ENCODE measurements at places on chromosomes 16 and 17.

- no peak for DNase-seq
Measured at GRCh38 chr16:57104706-57105105, 12.3 kb downstream of the CPNE2 start.

DNA sequence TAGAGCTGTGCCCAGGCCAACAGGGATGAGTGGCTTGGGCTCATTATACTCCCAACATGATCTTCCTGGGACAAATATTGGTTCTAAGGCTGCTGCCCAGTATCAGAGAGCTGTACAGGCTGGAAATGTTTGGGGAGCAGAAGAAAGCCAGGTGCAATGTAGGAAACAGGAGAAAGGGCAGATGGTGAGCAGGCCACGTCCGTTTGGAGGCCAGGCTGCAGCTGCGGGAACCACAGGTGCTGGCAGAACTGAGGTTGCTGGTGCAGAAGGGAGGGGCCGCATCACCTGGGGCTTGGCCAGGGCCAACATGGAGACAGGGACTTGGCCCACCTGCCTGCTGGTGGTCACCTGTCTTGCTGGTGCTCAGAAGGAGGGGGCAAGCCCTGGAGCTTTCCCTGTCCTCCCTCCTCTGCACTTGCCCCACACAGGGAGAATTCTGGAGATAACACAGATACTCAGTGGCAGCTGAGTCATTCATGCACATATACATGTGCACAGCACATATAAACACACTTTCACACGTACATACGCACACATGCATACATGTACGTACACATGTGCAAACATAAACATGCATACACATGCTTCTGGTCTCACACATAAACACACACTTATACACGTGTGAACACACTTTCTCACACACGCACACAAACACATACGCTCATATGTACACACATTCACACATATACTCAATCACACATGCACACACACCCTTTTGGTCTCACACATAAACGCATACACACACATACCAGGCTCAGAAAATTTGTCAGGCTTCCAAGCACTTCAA lies 67.7 kb downstream of the WSCD1 start:
- no peak for DNase-seq

DNA sequence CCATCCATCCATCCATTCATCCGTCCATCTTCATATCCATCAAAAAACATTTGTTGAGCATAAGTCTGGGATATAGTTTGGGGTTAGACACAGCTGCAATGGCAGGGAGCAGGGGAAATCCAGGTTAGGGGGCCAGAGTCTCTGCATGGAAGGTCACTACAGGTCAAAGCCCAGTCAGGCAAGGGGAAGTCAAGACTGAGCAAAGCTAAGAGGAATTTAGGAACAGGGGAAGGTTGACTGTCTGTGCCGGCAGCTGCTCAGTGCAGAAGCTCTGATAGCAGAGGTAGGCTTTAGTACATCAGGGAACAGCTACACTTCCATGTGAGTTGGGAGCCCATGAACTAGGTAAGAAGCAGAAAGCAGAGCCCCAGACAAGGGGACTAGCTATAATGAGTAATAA lies 68.1 kb downstream of the IRF8 start:
- DNase-seq = no peak

DNA sequence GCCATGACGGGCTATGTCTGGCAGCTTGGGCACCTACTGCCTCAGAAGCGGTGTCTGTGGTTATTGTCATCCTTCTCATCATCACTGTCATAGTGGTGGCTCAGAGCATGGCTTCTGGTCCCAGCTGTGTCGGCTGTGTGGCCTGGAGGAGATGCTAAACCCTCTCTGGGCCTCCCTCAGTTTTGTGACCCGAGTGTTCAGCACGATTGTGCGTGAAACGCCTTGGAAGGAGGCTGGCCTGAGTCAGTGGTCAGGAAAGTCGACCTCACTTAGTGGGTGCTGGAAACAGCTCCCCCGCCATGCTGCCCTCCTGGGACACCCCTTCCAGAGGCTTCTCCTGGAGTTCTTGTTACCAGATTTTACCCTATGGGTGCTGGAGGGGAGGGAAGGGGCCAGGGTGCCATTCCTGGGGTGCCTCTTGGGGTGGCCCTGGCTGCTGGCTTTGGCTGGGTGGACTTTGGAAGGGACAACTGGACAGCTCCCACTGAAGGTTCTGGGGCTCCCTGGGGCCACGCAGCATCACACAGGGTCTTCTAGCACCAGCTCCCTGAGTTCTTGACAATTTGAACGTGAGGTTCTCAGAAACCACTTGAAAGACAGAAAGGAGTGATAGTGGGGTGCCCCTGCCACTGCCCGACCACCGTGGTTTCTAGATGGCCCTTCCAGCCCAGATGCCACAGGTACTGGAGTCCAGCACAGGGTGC lies 226.5 kb upstream of the GSE1 start:
- no peak for DNase-seq

DNA sequence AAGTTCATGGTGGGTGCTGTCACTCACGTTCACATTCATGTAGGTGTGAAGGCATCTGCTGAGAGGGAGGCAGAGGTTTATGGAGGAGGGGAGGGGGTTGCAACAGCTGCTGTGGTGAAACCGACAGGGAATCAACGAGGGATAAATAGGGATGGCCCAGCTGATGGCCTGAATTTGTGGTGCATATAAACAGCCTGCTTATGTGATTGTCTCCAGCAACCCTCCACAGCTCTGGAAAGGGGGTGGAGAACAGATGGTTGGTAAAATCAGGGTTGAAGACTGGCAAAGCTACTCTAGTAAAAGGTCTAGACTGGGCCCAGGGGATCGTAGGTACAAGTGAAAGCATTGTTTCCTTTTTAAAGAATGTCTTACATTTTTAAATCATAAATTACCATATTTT lies 53.7 kb downstream of the IQCK start:
- no peak for DNase-seq

- no peak for DNase-seq
Measured at GRCh38 chr16:4347010-4347409, 4.1 kb downstream of the PAM16 start.

DNA sequence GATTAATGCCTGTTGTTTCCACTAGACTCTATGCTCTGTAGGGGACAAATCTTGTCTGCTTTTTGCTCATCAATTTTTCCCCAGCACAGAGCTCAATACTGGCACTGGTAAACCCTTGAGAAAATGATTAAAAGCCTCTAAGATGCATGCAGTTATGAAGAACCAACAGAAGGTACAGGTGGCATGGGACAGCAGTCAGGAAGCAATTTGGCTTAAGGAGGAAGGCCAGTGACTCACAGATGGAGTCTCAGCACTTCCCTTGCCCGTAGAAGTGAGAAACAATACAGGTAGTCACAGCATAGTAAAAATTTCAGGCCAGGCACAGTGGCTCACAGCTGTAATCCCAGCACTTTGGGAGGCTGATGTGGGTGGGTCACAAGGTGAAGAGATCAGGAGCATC lies 504.7 kb upstream of the RBFOX1 start:
- no peak for DNase-seq

DNA sequence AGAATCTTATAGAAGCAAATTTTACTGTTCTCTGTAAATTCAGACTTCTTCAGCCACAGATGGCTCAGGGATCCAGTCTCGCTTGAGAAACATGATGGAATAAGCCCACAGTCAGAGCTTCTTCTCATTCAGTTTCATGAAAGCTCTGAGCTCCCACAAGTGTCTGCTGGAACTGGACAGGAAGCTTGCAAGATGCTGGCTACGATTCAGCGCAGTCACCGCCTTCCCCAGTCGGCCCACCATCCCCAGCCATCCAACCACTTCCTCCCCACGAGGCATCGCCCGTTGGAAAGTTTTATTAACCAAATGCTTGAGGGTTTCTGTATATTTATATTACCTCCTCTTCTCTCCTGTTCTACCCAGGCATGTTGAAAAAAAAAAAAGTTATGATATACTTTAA lies 171.7 kb downstream of the ZFHX3 start:
- no peak for DNase-seq
